ENCODE measurements at places on chromosomes 5 and 9.
A peak's percentile ranks its signal among the peaks of the same experiment; 100 is the strongest.

GRCh38 chr9:116055536-116055935 is 98.1 kb upstream of the PAPPA start:
- no peak for DNase-seq

GRCh38 chr9:132846109-132846917 is 31.8 kb downstream of the AK8 start:
- no peak for DNase-seq

DNA sequence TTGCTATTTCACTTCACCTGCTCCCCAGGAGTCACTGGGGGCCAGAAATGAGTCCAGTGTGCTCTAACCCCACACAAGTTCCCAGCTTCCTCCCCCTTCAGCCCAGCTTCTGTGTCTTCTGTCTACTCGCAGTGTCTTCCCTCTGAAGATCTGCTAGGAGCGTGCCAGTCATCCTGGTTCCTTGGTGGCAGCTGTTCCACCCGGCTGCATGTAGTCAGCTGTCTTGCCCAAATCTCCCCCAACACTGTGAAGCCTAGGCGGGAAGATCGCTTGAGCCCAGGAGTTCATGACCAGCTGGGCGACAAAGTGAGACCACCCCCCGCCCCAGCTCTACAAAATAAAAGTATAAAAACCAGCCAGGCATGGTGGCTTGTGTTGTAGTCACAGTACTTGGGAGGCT is 154.0 kb downstream of the GDNF start:
- no peak for DNase-seq

- DNase-seq: peak; percentile 20
Measured at GRCh38 chr9:123335193-123335985, 20.6 kb upstream of the CRB2 start.

DNA sequence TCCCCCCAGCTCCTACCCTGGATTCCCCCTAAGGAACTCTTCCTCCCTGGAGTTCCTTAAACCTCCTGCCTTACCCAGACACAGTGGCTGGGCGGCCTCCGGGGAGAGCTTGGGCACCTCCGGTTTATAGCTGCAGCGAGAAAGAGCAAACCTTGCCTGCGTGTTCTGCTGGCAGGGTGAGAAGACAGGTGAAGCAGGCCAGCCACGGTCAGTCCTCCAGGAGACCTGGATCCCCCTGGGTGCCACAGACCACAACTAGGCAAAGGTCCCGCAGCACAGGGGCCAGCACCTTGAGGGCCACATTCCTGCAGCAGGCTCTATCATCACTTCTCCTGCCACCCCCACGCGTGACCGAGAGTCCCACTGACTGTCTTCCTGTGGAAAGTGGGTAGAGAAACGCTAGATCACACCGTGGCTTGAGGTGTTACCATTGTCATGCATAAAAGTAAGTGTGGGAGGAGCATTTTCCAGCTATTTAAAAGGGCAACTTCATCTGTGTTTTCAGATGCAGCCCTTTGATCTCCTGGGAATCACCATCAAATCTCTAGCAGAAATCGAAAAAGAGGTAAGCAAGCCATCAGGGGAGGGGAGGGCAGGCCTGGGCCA is 130.2 kb upstream of the LMX1B start:
- DNase-seq: no peak

- no peak for DNase-seq
Measured at GRCh38 chr5:73160239-73160671, 12.7 kb upstream of the TMEM174 start.

GRCh38 chr9:128863647-128864046 is 18.1 kb downstream of the KYAT1 start:
- DNase-seq: peak; percentile 20

DNA sequence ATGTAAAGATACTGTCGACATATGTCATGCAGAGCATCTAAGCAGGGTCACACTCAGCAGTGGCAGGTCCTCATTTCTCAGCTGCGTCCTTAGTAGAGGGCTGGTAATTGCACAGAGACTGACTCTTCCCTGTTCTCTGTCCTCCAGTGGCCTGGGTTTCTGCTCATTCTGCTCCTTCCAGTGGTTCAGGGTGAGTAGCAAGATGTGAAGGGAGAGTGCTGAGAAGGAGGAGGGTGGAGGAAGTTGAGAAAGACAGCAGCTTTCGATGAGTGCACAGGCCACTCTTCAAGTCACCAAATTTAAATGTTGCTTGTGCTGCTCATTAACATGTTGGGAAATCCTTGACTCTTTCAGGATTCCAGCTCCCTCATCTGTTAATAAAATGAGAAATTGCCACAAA is 203.9 kb downstream of the FBXL7 start:
- no peak for DNase-seq

DNA sequence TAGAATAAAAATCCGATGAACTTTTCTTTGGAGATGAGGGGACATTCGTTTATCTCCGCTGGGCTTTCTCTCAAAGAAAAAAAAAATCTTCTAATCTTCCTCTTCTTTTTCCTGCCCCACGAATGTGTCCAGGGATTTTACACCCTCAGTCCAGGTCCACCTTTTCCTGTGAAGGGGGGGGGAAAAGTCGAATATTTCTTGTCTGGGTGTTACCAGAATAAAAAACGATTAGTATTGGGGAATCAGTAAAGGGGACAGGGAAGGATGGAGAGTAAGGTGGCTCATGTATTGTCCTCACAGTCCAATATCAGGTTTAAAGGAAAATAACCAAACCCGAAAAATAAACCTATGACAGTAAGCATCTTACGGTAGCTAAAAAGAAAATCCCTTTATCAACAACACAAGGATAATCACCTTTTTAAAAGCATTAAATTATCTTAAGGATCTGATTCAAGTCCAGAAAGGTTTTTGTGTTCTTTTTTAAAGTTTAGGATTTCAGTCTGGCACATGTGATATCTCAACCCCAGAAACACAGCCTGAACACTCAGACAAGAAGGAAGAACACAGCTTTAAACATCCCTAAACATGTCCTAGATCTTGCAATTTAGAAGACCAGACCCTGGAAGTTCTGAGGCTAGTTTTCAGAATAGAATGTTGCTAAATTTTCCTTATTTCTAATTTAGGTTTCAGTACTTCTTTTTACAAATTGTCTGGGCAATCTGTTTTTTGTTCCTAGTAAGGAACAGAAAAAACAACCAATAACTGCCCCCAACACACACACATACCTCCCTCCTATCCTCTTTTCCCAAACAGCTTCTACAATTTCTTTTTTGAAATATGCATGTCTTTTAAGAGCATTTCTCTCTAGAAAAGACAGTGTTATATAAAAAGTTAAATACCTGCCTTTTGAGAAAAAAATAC is 1.2 kb downstream of the ZNF608 start:
- DNase-seq: no peak

GRCh38 chr9:27532046-27532445 is 2.4 kb upstream of the MOB3B start:
- DNase-seq: no peak

DNA sequence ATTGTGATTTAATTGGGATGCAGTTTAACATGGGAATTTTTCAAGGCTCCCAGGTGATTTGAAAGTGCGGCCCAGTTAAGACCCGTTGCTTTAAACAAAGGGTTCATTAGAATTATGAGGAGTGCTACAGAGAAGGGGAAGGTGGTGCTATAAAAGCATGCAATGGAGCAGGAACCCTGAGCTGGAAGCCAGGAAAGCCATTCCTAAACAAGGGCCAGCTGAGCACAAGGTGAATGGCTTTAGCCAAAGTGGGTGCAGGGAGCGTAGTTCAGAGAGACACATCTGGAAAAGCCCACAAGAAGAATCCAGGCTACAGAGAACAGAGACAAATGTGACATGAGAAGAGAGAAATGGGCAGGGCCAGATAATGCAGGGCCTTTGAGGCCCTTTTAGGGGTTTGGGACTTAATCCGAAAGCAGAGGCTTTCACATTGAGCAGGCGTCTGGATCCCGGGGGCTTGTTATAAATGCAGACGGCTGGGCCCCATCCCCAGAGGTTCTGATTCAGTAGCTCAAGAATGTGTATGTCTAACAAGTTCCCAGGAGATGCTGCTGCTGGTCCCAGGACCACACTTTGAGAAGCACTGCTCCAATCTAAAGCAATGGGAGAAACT is 138.1 kb upstream of the WWC1 start:
- no peak for DNase-seq

GRCh38 chr9:69190863-69191181 is 16.7 kb downstream of the TJP2 start:
- no peak for DNase-seq

Data from NCI-H524 (cell line).